ENCODE measurements at places on chromosomes 2 and 18. TPM values are rescaled to one million over a fixed set of nuclear protein-coding genes. Genes with fewer than 3 reads are reported as not detected.

- DNase-seq, result no peak
These were observed 10.6 kb downstream of the SEC11C start for GRCh38 chr18:59150236-59150635.

- DNase-seq, result peak; percentile 22
These were observed 2.4 kb downstream of the CASP8 start for GRCh38 chr2:201262718-201263117.

GRCh38 chr2:14587119-14587518 is 45.4 kb upstream of the LRATD1 start:
- DNase-seq, result no peak

DNA sequence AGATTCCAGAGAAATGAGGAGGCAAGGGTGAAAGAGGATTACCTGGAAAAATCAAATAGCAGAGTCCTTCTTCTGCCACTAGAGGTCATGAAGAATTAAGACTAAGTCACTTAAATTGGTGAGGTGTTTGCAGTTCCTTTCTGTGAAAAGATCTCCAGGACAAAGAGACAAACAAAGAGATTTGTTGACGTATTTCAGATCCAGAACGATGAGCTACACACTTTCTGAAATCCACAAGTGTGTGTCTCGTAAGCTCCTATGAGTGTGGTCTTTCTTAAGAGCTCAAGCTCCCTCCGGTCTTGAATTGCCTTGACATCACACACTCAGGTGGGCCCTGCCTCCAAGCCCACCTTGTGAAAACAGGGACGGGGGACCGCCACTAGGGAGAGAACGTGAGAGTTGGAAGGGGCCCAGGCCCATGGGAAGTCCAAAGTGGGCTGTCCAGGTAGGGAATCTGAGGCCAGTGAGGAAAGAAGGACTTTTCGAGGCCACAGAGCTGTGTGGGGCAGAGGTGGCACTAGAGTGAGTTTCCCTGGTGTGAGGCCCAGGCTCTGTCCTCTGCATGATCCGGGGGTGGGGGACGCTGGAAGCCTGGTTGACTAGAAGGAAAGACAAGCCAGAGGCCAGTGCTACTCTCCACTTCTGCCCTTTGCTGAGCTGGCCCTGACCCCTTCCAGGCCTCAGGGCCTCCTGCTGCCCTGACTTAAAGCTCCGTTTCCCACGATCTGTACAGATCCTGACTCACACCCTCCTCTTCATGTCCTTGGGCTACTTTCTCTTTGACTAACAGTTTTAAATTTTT is 168.1 kb upstream of the NCK2 start:
- no peak for DNase-seq

- DNase-seq, result no peak
These were observed 58.9 kb downstream of the TGIF1 start for GRCh38 chr18:3508576-3509549.

GRCh38 chr18:57839942-57840381 is 36.8 kb upstream of the ATP8B1 start:
- no peak for DNase-seq

- no peak for DNase-seq
These were observed 45.6 kb upstream of the SLC1A4 start for GRCh38 chr2:64943387-64944150.

DNA sequence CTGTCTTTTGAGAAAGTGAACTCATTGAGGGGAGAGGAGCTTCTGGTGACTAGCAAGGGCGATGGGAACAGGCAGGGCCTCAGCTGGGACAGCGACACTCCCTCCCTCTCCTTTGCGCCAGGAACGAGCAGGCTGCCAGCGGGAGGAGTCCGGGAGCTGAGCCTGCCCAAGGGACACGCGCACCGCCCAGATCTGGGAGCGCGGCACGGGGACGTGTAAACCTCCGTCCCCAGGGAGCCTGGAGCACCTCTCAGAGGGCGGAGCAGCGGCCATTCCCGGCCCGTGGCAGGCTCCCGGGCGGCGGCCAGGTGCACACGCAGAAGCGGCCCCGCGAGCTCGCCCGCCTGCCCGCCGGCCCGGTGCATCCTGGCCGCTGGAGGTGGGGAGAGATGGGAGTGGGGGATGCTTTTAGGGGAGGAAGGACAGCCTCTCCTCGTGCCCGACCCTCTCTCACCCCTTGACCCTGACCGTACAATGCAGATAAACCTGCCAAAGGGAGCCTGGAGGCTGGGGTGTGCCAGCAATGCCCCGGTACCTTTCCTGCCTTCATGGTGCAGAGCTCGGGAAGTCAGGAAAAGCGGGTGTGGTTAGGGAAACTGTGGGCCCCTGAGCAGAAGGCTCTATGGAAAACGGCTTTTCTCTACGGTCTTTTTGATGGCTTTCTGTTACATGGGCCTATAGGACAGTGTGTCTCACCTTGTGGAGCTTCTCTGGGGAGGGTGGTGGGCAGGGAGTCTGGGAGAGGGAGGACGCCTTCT is 2.2 kb downstream of the AQP4 start:
- no peak for DNase-seq

DNA sequence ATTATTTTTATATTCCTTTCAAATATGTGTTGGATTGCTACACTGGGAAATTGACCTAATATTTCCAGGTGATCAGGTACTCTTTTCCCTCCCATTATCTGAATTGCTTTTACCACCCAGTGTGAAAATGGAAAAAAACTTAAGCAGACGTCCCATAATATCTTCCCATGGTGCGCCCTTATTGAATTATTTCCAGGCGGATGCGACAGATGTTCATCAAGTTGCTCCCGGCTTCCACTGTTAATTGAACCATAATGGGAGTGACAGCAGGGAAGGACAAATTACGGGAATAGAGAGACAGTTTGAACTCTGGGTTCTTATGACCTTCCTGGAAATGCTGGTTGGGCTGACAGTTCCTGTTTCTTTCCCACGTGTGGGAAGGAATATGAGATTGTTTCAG is 93.3 kb downstream of the THSD7B start:
- no peak for DNase-seq

DNA sequence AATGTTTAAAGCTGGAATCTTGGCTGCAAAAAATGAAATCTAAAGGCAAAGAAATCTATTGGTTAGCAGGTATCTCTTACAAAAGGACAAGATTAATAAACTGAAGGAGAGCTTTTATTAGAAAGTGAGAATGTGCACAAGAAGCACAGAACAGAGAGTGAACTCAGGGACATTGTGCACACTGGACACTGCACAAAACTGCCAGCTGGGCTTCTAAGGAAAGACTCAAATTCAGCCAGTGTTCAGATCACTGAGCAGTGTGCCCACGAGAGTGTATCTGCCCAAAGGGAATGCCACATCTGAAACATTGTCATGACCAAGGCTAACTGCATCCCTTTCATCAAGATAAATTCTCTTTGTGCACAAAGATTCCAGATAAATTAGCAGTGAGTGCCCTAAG is 129.7 kb upstream of the KCNH7 start:
- DNase-seq, result no peak

DNA sequence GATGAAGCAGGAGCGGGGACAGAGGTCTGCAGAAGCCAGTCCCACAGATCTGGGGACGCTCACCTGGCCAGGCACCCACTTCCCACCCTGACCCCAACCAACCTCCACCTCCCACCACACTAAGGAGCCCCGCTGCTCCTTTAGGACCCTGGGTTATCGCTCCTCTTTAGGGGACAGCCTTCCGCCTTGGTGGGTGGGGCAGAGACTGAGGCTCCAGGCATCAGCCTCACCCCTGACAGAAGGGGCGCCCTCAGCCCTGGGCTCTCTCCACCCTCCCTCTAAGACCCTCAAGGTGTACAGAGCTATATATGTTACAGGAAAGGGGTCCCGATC is 33.5 kb upstream of the SLC66A3 start:
- DNase-seq, result no peak

DNA sequence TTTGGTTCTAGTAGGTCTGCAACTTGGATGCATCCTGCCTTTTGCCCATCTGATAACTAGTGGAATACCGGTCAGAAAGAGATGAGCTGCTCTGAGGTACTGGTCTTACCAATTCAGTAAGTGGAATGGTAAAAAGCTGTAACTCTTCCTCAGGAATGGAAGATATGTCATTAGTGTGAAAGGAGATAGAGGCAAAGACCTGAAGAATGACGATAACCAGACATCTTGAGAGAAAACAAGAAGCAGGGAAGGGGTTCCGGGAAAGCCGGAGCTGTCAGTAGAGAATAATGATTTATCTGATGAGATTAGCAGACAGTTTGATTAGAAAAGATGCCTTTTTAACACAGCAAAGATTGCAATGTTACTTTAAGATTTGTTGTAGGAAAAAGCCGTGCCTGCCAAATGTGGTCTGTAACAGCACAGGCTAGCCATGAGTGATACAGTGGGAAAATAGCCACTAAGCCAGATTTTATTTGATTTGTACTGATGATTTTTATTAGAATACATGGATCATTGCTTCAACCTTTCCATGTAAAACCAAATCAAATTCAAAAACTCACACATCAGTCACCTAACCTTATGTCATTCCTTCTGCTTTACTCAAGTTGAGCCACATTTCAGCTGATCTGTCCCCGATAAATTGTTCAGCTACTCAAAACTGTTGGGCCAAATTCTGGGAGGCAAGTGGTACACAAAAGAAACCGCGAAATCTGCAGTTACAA is 110.0 kb downstream of the TCF4 start:
- DNase-seq, result no peak

- DNase-seq, result no peak
These were observed 17.5 kb downstream of the GPR55 start for GRCh38 chr2:230907361-230908091.

GRCh38 chr18:43563780-43564179 is 286.5 kb upstream of the SYT4 start:
- DNase-seq, result no peak

DNA sequence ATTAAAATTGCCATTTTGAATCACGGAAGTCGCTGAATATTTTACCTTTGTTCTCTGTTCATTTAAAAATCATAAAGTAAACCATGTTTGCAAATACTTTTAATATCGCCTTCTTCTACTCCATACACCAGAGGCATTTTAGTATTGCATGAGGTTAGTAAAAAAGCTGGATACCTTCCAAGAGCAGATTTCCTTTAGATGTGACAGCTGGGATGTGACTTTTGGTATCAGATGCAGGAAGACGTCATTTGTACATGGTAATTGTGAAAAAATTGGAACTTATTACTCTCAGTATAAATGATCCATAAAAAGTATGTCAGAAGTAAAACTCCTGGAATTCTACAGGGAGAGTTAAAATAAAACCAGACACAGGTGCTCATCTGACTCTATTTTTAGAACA is 89.5 kb downstream of the SLC4A10 start:
- no peak for DNase-seq

GRCh38 chr2:109629867-109630266 is 15.7 kb downstream of the SOWAHC start:
- no peak for DNase-seq

Gene TUBB8B
- not detected for total RNA-seq

Gene IHH
- not detected for total RNA-seq

Gene PROC
- total RNA-seq, result not detected

Gene CDC42EP3
- 18.6 TPM for total RNA-seq

Gene RNU2-63P
- total RNA-seq, result 39.1 TPM

Gene EMILIN1
- total RNA-seq, result 0.76 TPM

Gene KCNF1
- not detected for total RNA-seq

Gene RSAD2
- total RNA-seq, result 10.0 TPM

Gene BUB1
- 75.5 TPM for total RNA-seq

Gene CRACDL
- total RNA-seq, result 0.30 TPM

Gene STAT4
- 81.0 TPM for total RNA-seq

All from activated naive CD8-positive, alpha-beta T cell treated with anti-CD3 and anti-CD28 coated beads for 36 hours (primary cell).